ENCODE measurements at places on chromosomes 2 and 18.

GRCh38 chr2:187541086-187542085 lies 12.8 kb downstream of the TFPI start:
- no peak for DNase-seq

DNA sequence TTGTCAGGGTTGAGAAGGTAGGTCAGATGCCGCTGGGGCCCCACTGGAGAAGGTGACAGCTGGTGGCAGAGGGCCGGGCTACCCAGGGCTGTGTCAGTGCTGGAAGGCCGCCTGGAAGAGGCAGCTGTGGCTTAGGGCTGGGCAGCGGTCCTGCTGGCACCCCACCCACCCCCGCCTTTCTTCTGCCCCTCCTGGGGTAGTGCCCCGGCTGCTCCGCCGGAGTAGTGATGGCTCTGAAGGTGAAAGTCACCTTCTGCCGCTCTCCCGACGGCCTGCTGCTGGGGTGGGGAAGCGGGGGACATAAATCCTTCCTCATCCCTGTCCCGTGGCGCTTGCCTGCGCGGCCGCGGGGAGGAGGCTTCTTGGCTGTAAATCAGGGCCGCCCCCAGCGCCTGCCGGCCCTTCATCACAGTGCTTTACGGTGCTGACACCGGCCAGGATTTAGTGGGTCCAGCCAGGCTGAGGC lies 332.2 kb downstream of the DYSF start:
- no peak for DNase-seq

- no peak for DNase-seq
Observed at GRCh38 chr2:222193328-222193983, 105.3 kb downstream of the PAX3 start.

GRCh38 chr2:63035169-63035568 lies 15.5 kb upstream of the OTX1 start:
- DNase-seq: no peak

DNA sequence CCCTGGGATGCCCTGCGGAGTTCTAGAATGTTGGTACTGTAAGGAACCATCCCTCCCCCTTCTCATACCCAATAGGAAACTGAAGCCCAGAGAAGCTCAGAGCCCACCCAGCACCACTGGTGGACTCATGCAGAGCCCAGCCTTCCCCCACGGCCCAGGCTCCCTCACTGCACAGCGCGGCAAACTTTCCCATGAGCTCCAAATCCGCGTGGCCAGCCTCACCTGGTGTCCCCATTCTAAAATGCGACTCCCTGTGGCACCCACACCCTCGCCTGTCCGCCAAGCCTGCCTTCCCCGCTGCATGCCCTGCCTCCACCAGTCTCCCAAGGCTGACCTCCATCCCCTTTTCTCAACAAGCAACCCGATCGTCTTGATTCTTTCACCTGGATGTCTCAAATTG lies 51.1 kb downstream of the PTGR3 start:
- DNase-seq: no peak

- DNase-seq: no peak
Observed at GRCh38 chr2:236998236-236998635, 87.5 kb upstream of the COPS8 start.

DNA sequence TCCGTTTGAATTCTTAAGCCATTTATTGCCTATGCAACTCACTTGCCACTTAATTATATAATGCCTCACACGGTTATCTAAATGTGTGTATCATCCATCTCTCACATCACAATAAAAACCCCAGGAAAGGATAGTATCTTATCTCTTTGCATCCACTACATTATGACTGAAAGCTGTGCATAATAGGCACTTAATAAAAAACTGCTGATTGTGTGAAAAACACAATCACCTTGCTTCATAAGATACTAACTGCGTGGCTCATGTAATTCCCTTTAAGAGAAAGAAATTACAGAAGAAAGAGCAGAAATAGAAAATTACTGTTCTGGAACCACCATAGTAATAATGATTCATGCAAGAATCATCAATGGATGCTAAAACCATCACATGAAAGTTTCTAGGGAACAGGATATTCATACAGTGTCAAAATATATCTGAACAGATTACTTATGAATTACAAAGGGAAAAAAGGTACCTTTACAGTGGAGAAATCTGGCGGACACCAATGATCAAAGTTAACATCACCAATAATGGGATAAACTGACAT lies 29.3 kb downstream of the CUL3 start:
- DNase-seq: no peak

DNA sequence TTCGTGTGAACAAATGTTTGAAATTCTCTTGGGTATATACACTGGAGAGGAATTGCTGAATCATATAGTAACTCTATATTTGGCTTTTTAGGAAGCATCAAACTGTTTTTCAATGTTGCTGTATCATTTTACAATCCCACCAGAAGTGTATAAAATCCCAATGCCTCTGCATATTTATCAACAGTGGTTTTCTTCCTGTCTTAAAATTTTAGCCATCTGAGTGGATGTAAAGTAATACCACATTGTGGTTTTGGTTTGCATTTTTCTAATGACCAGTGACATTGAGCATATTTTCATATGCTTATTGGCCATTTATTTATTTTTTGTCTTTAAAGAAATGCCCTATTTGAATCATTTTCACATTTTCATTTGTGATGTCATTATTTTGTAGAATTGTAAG lies 22.8 kb upstream of the LRP1B start:
- no peak for DNase-seq

GRCh38 chr2:109261906-109262631 lies 133.1 kb downstream of the SH3RF3 start:
- peak; percentile 8 for DNase-seq

DNA sequence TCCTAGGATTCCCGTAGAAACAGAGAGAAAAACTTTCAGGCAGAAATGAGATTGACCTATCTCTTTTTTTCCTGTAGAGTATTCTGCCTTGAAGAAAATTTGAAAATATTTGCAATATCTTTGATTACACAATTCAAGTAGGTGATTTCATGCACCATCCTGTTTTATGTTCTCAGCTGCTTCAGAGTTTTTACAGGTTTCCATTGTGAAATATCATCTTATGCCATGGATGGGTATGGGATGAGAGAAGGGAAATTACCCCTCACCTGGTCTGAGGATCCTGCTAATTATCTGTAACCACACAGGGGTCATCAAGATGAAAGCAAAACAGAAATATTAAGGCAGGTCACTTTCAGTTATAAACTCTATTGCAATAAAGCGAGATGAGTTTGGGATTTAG lies 264.8 kb downstream of the TXNL1 start:
- DNase-seq: no peak

GRCh38 chr2:187429989-187430388 lies 18.1 kb downstream of the CALCRL start:
- DNase-seq: no peak

GRCh38 chr2:225429717-225430116 lies 30.2 kb downstream of the NYAP2 start:
- DNase-seq: no peak

DNA sequence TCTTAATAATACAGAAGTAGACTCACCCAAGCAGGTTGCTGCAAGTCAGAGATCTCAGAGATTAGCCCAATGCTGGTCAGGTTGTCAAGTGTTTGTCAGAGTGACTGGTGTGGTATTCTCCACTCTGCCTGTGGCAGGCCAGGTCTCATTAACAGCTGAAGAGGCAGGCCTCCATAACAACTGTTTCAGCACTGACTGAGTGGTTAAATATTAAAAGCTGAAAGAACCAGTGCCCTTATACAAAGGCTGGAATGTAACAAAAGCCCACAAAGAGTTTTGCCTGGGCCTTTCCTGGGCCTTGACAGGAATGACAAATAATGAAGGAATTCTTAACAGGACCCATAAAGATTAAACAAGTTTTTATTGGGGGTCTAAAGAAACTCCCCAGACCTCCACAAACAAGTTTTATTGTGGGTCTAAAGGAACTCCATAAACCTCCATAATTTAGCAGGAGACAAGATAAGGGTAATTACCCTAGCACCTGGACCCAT lies 26.8 kb downstream of the SULT1C2 start:
- DNase-seq: no peak

DNA sequence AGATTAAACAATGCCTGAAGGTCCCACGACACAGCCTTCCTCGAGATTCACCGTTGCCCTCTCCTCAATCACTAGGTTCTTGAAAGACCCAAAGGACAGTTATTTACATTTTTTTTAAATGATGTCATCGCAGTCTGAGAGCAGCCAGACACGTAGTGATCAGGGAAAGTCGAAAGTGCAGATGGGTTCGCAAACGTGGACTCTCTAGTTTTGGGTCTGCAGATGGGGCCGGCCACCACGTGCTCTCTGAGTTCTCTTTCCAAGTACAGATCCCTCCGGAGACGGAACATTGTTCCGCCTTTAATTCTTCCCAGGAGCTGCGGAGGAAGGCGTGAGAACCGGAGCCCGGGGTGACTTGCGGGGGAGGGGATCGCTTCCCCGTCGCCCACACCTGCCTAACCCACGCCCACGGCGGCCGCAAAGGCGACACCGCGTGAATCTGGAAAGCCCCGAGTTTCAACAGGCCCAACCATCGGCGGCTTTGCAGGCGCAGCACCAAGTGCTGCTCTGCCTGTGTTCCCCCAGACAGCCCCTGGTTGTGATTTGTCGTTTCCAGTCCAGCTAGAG lies 54.3 kb downstream of the PKDCC start:
- peak; percentile 92 for DNase-seq

DNA sequence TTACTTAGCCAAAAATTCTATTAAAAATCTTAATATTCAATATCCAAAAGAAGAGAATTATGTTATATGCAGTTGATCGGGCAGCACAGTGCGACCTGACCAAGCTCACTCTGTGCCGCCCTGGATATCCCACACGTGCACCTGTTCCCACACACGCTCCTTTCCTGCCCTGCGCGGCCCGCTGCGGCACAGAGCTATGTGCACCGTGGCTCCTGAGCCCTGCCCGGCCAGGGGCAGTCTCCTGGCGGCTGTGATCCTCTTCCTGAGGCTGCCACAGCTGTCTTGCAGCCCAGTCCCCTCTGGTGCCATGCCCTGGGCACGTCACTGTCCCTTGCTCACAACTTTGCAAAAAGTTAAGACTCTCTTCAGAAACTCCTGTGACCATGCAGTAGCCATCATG lies 29.3 kb downstream of the TRAPPC12 start:
- no peak for DNase-seq

DNA sequence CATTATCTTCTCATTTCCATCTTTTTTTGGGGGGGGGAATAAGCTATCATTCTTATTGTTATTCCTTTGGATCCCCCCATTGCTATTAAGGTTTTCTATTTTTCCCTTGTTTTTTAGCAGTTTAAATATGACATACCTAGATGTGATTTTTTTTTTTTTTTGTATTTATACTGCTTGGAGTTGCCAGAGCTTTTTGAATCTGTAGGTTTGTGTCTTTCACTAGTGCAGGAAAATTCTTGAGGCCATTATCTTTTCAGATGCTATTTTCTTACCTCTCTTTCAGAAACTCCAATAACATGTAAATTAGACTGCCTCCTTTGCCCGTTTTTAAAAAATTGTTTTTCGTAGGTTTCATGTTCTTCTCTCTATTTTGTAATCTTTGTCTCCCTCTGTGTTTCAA lies 88.6 kb downstream of the WDR7 start:
- no peak for DNase-seq

- peak; percentile 54 for DNase-seq
Observed at GRCh38 chr2:54103454-54104314, 11.7 kb upstream of the ACYP2 start.

DNA sequence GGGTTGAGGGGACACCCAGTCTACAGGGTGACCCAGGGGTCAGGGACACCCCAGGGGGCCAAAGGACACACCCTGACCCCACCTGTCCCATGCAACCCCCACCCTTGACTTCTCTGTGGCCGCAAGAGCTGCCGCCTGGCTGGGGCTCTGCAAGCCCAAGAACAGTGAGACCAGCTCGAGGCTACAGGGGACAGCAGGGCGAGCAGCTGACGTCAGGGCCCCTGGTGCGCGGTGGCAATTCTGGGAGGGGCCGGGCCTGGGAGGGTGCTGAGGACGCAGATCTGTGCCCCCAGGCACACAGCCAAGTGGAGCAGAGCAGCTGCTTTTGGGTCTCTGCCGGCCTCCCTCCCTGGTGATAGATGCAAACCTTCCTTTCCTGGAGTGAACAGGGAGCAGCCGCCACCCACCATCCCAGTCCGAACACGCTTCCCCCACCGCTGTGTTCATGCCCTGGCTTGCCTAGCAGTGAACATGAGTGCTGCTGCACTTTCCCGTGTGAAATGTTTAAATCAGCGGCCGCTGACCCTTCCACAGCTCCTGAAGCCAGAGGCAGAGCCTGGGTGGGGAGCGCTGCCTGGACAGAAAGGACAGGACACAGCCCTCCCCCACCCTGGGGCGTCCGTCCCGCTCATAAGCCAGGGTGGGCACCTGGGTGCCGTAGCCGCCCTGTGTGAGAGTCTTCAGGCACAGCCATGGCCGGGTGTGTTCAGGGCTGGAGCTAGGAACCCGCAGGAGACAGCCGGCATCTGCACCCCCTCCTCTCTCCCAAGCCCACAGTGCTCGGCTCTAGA lies 46.9 kb downstream of the SLC66A2 start:
- no peak for DNase-seq

DNA sequence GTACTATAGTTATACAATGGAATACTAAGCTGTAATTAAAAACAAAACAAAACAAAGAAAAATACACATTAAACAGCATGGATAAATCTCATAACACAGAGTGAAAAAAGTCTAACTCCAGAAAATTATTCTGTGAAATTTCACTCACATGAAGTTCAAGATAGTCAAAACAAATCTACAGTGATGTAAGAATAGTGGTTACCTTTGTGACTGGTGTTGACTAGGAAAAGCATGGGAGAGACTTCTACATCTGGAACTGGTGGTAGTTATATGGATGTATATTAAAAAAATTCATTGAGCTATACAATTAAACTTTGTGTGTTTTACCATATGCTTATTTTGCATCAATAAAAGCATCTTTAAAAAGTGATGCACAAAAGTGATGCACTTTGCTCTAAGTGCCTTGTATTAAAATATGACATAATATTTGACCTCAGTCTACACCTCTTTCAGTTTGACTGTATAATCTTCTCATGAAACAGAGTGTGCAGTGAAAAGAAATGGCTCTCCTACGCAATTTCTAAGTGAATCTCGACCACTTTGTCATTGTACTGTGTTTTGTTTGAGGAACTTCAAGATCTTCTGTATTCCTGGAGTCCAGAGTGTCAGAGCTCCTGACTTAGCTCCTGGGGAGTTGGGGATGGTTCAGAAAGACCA lies 28.0 kb downstream of the STAT4 start:
- no peak for DNase-seq

DNA sequence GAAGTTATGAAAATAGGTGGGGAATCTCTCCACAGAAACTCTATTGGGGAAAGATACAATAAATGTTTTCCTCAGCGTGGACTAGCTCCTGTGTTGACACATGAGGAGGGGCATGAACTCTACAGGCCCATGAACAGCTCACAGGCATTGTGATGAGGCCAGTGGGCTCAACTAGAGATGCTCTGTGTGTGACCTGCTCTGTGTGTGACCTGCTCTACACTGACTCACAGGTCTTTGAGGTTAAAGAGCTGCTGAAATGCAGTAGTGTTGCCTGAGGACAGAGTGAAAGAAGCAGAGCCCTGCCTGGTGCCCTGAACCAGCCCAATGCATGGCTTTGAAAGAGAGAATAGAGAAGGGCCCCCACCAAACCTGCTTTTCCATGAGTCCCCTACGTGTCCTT lies 117.6 kb downstream of the MCFD2 start:
- DNase-seq: no peak

Measured in activated naive CD4-positive, alpha-beta T cell treated with anti-CD3 and anti-CD28 coated beads, Interleukin-2, amount 10 ng/mL, durations not matched to agents 7 days and 5 days (primary cell).